Stimulated activated CD8-positive, alpha-beta memory T cell treated with anti-CD3 and anti-CD28 coated beads, Interleukin-15, amount 100 ng/mL, for 24 hours (primary cell): ENCODE measurements at places on chromosomes 6 and 20.

GRCh38 chr6:18405477-18406293, 18.5 kb downstream of the RNF144B start:
- DNase-seq, result no peak

- no peak for DNase-seq
Observed at GRCh38 chr6:17724341-17724740, 17.6 kb upstream of the NUP153 start.

DNA sequence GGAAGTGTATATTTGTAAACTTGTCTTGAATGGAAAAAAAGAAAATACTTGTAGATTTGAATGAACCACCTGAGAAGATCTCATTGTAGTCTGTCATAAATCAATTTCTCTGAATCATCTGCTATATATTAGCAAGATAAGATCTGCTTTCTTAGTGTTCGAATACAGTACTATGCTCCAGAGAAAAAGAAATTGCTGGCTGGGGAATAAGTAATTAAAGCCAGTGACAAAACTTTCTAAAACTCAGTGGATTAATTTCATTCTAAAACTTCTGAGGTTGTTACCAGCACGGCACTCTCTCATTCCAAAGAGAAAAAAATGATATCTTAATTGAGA, 22.4 kb upstream of the MROH8 start:
- no peak for DNase-seq

DNA sequence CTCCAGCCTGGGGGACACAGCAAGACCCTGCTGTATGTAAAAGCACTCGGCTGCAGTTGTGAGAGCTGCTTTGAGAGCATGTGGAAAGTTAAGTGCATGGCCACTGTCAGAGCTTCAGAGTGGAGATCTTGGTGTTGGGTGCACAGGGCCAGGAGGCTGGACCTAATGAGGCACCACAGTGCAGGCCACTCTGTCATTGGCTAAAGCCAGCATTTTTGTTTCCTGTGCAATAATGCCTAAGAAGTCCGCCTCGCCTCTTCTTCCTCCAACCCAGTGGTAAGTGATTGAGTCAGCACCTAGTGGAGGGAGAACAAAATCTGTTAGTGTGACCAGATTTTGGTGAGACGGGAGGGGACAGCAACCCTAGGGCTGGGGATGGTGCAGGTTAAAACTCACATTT, 60.6 kb downstream of the SSR1 start:
- DNase-seq, result no peak

GRCh38 chr6:39276379-39276995, 37.7 kb downstream of the KCNK17 start:
- DNase-seq, result no peak

DNA sequence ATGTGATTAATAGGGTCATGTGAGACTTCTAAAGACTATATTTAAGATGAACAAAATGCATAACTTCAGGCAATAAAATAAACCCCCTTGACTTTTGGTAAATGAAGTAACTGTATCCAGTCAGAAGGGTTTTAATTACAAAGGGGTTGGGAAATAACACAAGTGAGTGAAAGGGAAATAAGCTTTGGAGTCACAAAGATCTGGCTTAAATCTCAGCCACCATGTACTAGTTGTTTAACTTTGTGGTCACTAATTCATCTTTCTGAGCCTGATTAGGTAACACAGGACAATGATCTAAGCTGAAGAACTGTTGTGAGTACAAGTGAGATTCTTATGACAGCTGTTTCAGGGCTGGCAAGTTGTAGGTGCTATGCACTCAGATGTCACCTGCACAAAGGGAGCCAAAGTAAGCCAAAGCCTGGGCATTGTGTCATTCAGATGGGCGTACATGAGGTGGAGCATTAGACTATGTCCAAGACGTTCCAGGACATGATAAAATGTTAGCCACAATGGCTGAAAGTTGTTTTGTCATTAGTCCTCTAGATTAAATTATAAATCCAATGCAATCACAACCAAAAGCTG, 13.8 kb downstream of the TOMM34 start:
- DNase-seq, result no peak

DNA sequence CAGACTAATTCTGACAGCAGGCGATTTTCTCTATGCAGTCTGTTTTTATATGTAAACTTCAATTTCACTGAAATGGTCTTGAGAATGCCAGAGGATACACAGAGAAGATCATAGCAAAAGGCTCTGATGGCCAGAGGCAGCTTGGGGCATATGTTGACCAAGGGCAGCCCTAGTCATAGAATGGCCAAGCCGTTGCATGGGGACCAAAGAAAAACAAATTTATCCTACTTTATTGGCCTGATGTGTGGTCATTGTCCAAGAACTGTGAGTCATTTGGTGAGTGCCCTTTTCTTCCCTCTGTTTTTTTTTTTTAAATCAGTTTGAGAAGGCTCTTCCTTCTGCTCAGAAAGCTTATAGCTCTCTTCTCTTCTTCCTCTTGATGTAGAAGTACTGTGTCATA, 5.8 kb downstream of the HDGFL1 start:
- DNase-seq, result no peak

- DNase-seq, result no peak
Observed at GRCh38 chr20:3270051-3270450, 31.1 kb upstream of the SLC4A11 start.

DNA sequence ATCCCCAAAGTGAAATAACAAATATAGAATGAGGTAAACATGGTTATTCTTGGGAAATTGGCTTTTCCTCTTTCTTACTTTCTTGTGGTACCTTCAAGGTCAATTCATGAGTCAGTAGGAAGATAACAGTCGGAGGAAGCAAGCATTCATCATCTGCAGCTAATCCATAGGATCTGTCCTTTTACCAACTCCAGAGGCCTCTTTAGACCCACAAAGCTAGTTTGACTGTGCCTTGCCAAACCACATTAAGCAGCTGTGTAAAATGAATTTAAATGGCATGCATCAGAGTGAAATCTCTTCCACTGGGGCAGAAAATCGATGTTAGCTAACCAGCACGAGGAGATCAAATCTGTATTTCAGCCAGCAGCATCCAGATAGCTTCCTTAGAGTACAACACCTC, 171.3 kb downstream of the TMEM242 start:
- DNase-seq, result no peak

- DNase-seq, result no peak
Observed at GRCh38 chr6:57432919-57433684, 115.7 kb downstream of the PRIM2 start.

DNA sequence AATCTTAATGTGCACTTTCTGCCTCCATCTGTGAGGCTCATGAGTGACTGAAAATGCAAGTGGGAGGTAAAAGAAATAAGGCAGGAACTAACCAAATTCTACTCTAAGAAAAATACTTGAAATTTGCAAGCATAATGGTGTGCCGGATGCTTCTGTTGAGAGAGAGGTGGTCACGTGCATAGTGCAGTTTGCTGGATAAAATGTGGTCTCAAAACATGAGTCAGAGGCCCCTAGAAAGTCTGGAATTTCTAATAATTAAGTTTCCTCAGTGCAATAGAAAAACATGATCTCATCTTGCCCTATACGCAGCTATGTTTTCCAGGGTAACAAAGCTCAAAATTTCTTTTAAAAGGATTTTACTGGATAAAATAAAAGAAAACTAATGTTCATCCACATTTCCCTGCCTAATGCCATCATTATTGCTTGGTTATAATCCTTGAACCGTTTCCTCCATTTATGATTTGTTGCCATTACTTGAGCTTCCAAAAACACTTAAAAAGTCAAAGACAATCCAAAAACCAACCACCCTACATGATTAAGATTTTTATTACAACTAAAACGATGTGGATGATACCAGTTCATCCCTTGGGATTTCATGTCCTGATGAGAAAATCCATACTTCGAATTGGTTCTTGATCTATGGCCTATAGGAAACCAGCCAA, 351.7 kb upstream of the ARID1B start:
- DNase-seq, result no peak

- no peak for DNase-seq
Observed at GRCh38 chr6:42724825-42725224, 2.4 kb upstream of the PRPH2 start.

DNA sequence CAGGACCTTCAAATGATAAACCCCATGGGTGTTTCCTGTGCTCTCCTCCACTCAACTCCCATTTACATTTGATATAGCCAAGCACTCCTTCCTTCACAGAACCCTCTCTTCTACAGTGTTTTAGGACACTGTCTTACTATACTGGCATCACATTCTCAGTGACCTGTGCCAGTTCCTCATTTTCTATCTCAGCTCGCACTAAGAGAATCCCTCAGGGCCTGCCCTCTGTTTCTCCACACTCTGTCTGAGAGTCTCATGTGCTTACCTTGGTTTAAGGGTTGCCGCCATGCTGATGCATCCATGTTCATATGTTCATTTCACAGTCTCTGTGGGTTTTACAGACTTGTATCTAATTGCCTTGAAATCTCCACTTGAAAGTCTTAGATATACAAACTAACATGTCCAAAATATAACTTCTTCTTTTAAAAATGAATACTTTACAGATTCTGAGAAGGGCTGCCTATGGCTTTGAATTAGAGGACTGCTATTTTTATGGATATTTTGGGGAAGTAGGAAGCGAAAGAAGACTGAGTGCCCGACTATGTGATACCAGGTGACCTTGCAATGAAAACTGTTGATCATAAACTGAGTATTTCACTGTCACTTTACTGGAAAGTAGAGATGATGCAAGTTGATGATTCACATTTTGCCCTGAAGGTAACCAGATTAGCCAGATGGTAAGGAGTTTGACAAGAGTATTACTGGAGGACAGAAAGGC, 153.1 kb upstream of the SIM1 start:
- no peak for DNase-seq

- DNase-seq, result no peak
Observed at GRCh38 chr20:49275216-49275615, 2.6 kb downstream of the ZNFX1 start.

DNA sequence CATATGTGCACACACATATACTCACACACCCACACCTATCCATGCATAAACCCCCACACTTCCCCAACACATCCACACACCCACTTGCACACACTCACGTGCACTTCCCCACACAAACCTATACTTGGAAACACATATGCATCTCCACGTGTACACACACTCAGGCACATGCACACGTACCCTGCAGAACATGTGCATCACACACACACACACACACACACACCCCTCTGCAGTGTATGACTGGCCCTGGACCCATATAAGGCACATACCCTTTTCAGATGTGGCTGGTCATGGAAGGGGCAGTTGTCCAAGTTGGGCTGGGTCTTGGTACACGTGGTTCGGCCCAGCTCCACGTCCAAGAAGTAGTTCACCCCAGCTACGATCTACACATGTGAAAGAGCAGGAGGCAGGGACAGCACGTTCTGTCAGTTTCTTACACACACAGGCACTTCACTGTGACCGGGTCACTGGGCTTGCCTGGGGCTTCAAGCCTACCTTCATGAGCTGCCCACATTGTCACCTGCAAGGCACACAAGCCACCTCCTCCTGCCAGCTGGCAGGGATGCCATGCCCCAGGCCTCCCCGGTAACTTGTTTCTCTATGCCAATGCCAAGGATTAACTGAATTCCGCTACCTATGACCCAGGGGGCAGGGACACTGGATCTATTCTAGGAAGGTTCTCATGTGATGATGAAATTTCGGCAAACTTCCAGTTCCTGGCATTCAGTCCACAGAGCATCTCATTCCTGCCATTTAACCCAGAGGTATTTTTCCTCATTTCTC, 2.6 kb downstream of the CST3 start:
- no peak for DNase-seq

GRCh38 chr6:1657116-1657770, 47.5 kb downstream of the FOXC1 start:
- no peak for DNase-seq

DNA sequence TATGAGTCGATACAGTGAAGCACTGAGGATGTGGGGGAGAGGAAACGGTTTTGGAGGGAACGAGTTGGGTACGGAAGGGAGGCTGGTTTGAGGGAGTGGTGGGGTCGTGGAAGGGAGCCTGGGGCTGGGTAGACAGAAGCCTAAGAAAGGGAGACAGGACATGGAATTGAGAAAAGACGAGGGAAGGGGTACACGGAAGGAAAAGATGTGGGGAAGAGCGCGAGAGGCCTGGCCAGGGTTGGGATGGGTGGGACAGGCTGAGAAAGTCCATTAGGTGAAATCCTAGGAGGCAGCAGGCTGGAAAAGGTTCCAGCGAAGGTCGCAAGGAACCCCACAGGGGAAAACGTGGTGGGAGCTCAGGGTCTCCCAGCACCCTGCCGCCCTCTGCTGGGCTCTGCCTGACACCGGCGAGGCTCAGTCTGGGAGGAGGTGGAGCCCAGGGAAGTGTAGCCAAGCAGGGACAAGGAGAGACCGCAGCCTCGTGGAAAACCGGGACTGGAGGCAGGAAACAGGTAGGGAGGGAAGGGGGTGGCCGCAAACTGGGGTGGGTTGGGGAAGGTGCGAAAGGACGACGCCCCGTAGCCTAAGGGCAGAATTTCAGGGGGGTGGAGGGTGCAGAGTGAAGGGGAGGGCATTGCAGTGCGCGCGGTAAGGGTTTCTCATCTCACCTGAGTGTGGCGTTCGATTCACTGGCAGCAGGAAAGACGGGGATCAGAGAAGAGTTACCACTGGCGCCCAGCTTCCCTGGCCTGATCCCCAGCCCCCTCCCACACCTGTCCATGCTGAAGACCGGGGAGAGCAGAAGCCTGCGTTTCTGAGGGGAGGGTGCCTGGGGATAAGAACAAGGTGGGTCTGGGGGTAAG, 4.3 kb downstream of the GABBR1 start:
- no peak for DNase-seq

DNA sequence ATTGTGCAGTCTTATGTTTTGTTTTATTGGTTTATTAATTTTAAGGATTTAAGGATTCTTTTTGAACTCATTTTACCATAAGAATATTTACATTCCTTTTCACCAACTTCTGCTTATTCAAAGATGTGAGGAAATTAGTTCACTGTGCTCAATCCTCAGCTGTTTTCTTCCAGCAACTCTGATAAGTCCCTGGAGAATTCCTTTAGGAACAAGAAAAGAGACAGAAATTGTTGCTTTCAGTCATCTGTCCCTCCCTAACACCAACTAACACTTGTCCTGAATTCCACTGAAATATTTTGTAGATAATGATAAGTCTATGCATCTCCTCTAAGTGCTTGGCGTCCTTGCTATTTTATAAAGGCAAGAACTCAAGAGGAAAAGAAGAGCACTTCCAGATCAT, 334.8 kb upstream of the MARCKS start:
- no peak for DNase-seq

GRCh38 chr6:129276986-129277385, 394.0 kb downstream of the LAMA2 start:
- DNase-seq, result no peak

DNA sequence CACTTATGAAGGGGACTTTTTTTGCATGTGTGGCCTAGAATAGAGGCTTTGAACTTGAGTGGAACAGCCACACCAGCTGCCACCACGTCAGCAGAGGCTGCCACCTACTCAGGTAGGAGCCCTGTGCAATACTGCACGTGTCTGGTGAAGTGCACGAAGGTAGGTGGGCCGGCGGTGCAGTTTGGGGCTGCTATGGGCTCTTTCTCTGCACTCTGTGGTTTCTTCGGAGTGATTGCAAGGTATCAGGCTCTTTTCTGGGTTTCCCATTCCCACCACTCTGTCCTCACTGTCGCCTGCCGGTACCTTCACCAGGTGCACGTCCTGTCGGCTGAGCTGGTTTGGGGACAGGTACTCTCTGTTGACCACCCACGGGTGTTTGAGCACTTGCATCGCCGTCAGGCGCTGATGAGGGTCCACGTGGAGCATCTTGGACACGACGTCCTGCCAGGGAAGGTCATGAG, 30.8 kb upstream of the MPC1 start:
- no peak for DNase-seq

GRCh38 chr20:8635048-8635572, 433.8 kb upstream of the PLCB4 start:
- DNase-seq, result no peak
